ENCODE measurements at places on chromosomes 5 and 9.

DNA sequence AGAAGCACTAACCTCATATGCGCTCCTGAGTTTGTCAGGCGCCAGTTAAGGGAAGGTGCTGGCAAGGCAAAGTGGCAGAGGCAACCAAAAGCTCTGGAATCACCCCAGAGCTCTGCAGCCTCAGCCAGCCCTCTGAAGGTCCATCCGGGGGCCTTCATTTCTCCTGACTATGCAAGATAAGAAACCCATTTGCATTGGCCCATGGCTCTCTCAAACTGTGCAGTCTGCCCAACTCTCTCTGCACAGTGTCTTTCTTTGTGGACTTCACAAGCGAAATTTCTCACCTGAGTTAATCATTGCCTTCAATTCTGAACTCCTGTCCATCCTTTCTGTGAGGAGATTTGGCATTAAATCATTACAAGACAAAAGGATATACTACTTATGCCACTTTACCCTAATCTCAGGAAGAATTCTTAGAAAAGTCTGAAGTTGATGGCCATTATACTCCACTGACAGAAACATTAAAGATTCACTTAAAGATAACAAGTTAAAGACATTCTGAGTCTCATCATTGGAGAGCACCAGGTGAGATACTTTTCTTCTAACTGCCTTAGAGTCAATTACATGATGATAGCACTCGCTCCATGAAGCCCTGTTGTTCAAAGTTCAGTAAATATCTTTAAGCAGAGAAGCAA lies 235.6 kb downstream of the SPOCK1 start:
- no peak for DNase-seq

- DNase-seq, result no peak
Observed at GRCh38 chr9:29006628-29007027, 1433.3 kb upstream of the C9orf72 start.

GRCh38 chr9:72132052-72132451 lies 17.2 kb upstream of the GDA start:
- DNase-seq, result no peak

- DNase-seq, result no peak
Observed at GRCh38 chr9:22454016-22454415, 7.4 kb downstream of the DMRTA1 start.

GRCh38 chr9:138061631-138062030 lies 184.0 kb downstream of the CACNA1B start:
- peak; percentile 64 for DNase-seq

DNA sequence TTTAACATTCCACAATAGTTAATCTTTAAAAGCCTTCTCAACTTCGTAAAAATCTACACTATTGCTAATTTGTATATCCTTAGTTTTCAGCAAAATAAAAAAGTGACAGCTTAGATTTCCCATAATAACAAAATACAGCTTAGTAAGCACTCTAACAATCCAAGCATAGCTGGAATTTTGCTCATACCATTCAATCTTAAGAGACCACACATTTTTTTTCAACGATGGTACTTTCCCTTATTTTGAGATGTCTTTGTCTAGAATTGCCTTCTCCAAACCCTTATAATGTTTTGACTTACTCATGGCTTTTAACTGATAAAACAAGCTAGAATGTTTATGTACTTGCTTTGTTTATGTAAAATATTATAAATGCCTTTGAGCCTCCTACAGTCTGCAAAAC lies 65.6 kb downstream of the HOMER1 start:
- no peak for DNase-seq

DNA sequence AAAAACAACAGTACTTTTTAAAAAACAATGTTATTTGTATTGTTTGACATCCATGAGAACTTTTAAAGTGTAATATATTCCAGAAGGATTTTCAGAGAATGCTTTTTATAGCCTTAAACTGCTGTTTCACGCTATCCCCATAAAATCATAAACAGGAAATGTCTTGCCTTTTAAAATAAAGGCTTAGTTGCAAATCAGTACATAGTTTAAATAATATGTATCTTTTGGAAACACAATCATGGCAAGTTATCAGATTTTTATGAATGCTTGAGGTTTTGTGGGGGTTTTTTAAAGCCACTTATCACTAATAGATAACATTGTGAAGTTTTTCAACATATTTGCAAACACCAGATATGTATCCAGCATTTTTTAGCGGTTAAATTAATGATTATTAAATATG lies 37.2 kb upstream of the F2RL2 start:
- DNase-seq, result no peak

DNA sequence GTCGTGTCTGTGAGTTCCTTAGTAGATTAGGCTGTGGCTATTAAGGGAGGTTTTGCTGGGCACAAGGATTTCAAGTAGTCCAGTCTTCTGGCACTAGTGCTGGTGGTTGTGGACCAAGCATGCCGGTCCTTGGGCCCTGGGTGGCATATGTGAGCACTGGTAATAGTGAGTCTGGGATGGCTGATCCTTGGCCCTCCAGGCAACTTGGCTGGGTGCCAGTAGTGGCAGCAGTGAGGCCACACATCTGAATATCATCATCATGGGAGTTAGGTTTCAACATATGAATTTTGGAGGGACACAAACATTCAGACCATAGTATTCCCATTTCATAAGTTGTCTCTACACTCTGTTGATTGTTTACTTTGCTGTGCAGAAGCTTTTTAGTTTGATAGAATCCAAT lies 25.3 kb upstream of the APBA1 start:
- no peak for DNase-seq

DNA sequence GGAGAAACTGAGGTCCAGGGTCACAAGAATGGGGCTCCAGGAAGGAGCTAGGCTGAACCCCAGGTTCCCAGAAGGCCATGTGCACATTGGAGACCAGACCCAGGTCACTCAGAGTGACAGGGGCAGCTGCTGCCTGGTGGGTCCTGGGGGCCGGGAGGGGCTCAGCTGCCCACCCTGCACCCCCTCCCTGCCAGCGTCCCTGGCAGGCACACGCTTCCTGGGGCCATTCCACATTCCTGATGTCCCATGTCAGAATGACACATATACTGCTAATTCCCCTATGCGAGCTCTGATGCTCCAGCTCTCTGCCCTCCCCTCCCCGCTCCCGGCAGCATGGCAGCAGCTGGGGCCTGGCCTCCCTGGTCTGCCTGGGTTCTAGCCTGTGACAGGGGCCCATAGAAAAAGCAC lies 14.0 kb downstream of the FGFR4 start:
- no peak for DNase-seq

- no peak for DNase-seq
Observed at GRCh38 chr5:59799668-59800346, 93.7 kb downstream of the PDE4D start.

- no peak for DNase-seq
Observed at GRCh38 chr9:133619791-133620190, 10.6 kb upstream of the FAM163B start.

DNA sequence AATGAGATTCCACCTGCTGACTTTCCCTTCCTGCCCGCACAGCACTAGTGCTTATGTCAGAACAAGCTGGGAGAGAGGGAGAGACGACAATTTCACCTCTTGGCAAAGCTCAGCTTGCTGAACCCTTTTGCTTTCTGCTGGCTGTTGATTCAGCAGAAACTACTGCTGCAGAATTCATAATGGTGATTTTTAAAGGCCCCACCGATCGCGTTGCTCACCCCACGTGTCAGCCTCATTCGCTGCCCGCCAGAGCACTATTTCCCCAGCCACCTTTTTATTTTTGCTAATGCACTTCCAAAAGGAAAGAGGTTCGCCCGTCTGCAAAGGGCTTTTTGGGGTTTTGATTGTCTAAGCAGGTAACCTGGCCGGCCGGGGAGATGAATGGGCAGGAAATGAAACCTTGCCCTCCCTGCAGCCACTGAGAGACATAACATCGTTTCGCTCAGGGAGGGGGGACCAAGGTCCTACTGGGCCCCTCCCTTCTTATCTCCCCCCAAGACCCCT lies 1.3 kb downstream of the PPP2R2B start:
- no peak for DNase-seq

DNA sequence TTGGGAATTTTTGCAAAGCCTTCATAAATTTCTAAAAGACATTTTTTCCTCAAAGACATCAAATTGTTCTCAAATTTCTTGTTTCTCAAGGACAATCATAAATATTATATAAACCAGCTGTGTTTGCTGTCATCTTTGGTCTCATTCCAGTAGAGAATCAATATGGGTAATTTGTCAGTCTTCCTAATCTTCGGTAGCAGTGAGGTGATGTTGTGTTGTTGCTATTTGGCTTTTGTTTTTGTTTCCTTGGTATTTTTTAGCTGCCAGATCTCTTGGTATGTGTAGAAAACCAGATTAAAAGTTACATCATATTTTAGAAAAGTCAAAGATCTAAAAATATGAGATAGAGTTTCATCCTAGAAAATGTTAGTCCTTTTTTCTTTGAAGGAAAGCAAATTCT lies 87.5 kb downstream of the CAMK4 start:
- no peak for DNase-seq

DNA sequence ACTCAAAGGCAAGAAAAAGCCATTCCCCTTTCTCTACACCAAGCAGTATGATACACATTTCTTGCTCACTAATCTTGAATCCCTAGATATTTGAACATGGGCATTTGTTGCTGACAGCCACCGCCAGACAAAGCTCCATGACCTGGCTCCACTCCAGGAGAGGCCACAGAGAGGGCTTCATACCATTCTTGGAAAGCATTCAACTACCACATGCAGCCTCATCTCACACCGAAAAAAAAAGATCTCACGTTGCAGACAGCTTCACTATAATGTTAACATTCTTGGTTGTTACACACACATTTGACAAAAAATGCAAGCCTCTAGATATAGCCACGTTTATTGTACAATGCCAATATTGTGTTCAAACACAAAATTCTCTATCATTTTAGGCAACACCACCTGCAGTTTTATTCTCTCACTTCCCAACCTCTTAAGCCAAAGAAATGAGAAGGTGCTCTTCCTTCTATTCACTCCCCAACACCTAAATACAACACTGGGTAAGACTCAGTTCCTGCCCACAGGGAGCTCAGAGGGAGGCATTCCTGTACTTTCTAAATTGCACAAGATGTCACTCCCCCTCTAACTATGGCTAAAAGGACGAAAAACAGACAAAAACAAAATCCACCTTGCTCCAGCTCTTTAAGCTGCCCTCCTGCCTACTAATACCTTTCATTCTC lies 222.4 kb downstream of the TSSK1B start:
- no peak for DNase-seq

- DNase-seq, result no peak
Observed at GRCh38 chr9:133581011-133581410, 28.2 kb downstream of the FAM163B start.

DNA sequence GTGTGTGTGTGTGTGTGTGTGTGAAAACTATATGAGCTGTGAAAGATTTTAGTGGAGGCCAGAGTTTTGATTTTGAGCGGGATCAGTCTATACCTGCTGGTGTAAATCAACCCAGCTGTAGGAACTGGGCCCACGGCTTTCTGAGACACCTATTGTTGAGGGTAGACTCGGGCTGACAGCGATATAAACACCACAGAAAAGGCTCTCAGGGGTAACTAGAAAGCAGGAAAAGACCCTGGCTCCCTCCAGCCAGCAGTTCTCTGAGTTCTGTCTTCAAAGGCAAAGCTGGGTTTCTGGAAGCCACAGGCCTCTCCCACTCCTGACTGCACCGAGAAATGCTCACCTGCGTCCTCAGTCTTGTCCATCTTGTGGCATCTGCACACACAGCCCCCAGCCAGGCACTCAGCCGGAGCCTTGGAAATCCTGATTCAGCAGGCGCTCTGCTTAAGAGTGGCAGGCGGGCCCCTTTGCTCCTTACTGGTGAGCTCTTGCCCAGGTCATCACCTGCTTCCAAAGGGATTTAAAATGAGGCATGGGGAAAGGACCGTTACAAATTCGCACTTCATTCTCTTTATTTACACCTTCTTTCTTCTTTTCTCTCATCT lies 223.3 kb downstream of the NDUFS4 start:
- no peak for DNase-seq

- no peak for DNase-seq
Observed at GRCh38 chr9:104882566-104882965, 45.4 kb downstream of the ABCA1 start.

- DNase-seq, result no peak
Observed at GRCh38 chr9:14207352-14207995, 106.5 kb downstream of the NFIB start.

DNA sequence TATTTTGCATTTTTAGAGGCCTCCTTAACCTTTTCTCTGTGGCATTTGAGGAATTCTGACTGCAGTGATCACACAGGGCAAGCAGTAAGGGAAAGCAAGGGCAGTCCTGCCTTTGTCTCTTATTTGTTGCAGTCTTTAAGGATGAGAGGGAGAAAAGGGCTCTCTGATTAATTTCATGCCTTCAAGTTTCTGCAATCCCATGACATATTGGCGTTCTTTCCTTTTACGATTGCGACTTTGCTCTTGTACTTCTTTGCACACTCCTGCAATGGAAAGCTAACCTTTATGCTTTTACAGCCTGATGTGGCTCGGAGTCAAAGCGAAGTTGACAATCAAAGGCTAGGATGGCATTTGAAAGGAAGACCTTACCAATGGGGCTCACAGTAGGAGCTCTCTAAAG lies 698.4 kb downstream of the DNAH5 start:
- no peak for DNase-seq

DNA sequence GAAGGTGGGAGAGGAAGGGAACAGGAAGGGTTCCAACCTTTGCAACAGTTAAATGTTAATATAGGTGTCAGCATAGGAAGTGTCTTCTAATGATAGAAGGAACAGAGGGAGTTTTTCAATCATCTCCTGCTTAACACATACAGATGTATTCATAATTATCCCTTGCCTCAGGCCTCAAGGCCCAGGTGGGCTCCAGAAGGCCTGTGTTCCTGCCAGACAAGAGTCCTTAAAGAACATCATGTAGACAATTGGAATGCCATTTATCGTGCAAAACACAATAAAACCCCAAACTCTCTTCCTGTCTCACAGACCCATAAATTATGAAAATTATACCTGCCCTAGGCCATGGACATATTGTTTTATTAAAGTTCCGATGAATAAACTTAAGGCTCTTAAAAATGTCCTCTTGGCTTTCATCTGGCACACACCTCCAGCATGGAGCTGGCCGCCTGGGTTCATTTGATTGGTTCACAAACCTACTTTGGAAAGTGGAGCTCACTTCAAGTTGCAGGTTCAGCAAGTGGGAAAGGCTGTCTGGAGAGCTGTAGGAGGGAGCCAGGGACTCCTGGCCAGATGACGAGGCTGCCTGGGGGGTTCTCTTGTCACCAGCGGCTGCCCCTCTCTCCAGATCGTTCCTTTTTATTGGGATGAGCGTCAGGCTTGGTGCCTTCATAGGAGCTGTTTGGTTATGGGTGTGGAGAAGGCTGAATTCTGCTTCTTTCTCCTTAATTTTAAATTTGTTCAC lies 17.5 kb downstream of the SPRY4 start:
- no peak for DNase-seq

- no peak for DNase-seq
Observed at GRCh38 chr5:73204332-73204731, 31.3 kb downstream of the TMEM174 start.

DNA sequence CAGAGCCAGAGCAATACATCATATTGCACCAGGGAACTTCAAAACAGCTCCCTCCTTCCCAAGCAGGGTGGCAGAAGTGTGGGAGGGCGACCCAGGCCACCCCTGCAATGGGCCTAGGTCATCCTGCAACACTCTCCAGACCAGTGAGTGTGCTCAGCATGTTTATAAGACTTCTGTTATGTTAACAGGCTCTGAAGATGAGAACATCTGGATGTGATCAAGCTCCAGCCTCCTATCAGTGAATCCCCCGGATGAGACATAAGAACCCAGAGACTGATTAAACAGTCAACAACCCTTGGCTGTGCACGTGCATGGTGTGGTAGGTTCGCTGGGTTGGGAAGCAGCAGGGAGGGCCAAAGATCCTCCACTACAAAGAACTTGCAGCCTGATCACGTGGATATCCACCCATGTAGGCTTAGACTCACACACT lies 63.3 kb downstream of the ABCA1 start:
- no peak for DNase-seq

- DNase-seq, result no peak
Observed at GRCh38 chr5:7209658-7210057, 186.3 kb upstream of the ADCY2 start.

GRCh38 chr9:80552931-80553330 lies 981.2 kb downstream of the TLE4 start:
- DNase-seq, result no peak
